ENCODE measurements at places on chromosomes 16 and 17. TPM values are rescaled to one million over a fixed set of nuclear protein-coding genes. Genes with fewer than 3 reads are reported as not detected.

The TBC1D3E gene
- total RNA-seq, result not detected

The SLC52A1 gene
- not detected for total RNA-seq

- DNase-seq, result no peak
These were observed 43.5 kb downstream of the KNOP1 start for GRCh38 chr16:19674485-19674884.

GRCh38 chr17:62995377-62995885 is 29.4 kb downstream of the TANC2 start:
- no peak for DNase-seq

GRCh38 chr16:49527611-49528010 is 154.0 kb downstream of the C16orf78 start:
- no peak for DNase-seq

DNA sequence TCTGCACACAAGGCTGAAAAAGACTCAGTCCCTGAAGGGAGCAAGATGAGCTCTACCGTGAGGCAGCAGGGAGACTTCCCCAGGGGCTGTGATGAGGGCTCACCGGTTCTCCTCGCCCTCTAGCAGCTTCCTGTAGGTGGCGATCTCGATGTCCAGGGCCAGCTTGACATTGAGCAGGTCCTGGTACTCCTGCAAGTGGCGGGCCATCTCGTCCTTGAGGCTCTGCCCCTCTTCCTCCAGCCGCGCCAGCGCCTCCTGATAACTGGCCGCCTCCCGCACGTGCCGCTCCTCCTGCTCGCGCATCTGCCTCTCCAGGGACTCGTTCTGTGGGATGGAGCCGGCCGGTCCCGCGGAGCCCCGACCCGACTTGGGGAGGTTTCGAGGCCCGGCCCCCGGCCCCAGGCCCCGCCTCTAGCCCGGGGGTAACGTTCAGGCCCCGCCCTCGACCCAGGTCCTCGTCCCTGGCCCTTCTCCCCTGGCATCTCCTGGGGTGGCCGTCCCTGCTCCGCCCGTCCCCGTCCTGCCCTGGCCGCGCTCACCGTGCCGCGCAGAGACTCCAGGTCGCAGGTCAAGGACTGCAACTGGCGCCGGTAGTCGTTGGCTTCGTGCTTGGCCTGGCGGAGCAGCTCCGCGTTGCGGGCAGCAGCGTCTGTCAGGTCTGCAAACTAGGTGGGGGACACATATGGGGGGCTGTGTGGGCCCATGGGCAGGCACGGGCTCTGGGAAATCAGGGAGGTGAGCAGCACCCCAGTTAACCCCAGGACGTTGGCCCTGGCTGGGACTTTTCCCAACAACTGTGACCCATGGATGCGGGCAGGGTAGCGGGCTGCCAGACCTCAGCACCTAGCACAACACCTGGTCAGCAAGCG is 3.9 kb downstream of the GFAP start:
- peak; percentile 19 for DNase-seq

Data from tibial nerve (tissue), 4 donors.